ENCODE measurements at places on chromosomes 1 and 21. TPM values are rescaled to one million over a fixed set of nuclear protein-coding genes. Genes with fewer than 3 reads are reported as not detected.

DNA sequence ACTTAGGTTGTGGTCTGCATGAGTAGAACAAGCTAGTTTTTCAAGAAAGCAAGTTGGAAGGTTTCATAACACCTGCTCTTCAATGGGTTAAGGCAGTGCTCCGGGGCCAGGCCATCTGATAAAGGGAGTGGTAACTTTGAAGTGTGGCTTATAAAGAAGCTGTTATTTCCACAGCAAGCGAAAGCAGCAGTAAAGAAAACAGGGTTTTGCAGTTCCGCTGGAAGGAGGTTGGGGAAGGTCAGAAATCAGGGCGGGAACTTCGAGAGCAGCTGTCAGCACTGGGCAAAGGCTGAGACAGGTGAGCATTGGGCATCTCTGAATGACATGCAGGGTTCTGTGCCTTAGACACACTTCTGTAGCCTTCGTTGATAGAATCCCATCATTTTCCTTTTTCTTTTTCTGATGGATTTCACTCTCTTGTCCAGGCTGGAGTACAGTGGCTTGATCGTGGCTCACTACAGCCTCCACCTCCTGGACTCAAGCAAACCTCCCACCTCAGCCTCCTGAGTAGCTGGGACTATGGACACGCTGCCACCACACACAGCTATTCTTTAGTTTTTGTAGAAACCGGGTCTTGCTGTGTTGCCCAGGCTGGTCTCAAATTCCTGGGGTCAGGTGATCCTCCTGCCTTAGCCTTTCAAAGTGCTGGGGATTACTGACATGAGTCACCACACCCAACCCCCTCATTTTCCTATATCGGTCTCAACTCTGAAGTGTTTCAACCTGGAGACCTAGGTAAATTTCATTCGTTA lies 20.5 kb downstream of the TMEM51 start:
- DNase-seq = no peak

DNA sequence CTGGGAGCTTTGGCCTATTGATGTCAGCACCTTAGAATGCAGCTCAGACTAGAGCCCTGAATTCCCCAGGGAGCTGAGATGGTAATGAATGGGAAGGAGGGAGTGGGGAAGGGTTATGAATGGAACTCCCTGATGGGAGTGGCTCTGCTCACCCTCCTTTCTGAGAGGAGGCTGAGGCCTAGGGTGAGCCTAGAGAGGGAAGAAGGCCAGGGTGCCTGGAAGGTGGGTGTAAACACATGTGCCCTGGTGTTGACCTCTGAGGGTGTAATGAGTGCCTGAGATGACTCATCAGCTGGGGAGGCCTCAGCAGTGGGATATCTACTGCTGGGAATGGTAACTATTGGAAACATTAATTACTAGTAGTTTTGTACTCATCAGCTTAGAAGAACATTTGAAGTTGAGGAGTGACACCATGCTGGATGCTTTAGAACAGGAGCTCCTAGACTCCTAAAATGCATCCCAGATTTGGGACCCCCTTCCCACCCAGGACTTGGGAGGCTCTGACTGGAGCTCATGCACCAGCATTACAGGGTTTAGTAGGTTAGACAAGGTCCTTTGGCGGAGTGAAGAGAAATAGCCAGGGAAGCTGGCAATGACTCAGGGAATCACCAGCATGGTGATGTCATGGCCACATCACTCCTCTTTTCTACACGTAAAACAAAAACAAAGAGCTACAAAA lies 16.0 kb upstream of the PIGV start:
- no peak for DNase-seq

- DNase-seq = peak; percentile 59
Measured at GRCh38 chr1:84781946-84782771, 91.9 kb upstream of the SSX2IP start.

PAQR7 gene
- 13.3 TPM for total RNA-seq

FCRL2 gene
- not detected for total RNA-seq

DNAJC6 gene
- total RNA-seq = 2.0 TPM

- no peak for DNase-seq
Measured at GRCh38 chr1:69246109-69246508, 321.6 kb upstream of the LRRC7 start.

DNA sequence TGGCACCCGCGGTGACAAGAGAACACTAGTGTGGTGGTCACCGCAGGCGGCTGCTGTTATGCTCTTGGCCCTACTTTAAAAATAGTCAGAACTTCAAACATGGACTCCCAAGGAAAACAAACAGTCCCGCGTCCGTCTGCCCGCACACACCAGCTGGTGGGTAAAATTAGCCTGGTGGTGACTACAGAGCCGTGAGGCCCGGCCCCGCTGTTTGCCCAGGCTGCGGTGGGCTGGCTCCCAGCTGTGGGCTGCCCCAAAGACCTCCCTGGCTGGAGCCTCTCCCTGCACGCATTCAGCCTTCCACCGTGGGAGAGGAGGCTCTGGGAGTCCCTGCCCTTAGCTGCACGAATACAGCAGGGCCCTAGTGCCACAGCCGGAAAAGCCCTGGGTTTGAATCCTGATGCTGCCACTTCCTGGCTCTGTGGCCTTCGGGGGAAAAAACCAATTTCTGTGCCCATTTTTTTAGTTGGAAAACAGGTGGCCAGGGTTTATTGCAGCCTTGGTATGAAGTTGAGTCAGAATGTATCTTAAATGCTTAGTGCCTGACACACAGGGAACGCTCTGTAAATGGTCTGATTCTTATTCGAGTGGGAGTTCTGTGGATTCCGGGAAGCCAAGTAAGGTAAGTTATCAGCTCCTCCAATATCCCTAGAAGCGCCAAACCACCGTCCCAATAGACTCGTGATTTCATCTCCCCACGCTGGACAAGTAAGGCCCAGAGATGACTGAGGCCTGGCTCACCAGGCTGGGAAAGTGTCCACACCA lies 58.2 kb downstream of the ALPL start:
- no peak for DNase-seq

- DNase-seq = no peak
Measured at GRCh38 chr1:85062425-85063026, 14.2 kb upstream of the MCOLN3 start.

DENND4B gene
- 71.6 TPM for total RNA-seq

HES5 gene
- total RNA-seq = 90.9 TPM

DNA sequence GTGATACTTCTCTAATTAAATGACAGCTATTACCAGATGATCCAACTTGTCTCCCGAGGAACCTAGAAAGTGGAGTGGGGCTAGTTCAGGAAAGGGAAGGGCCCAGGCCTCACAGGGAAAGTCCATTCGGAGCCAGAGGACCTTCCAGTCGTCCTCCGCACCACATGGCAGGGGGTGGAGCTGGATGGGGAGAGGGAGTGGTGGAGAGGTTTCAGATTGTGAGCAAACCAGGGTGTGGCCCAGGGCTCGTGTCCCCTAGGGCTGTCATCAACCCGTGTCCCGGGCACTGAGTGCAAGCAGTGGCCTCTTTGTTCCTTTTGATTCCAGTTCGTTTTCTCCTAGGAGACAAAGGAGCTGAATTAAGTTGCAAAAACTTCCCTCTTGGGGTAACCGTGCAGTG lies 114.9 kb downstream of the HUNK start:
- DNase-seq = no peak

- DNase-seq = peak; percentile 0
Measured at GRCh38 chr1:7404046-7404742, 366.9 kb upstream of the VAMP3 start.

NTPCR gene
- 55.5 TPM for total RNA-seq

KLF17 gene
- 0.34 TPM for total RNA-seq

GRCh38 chr1:242318140-242318539 lies 206.4 kb downstream of the PLD5 start:
- no peak for DNase-seq

DNA sequence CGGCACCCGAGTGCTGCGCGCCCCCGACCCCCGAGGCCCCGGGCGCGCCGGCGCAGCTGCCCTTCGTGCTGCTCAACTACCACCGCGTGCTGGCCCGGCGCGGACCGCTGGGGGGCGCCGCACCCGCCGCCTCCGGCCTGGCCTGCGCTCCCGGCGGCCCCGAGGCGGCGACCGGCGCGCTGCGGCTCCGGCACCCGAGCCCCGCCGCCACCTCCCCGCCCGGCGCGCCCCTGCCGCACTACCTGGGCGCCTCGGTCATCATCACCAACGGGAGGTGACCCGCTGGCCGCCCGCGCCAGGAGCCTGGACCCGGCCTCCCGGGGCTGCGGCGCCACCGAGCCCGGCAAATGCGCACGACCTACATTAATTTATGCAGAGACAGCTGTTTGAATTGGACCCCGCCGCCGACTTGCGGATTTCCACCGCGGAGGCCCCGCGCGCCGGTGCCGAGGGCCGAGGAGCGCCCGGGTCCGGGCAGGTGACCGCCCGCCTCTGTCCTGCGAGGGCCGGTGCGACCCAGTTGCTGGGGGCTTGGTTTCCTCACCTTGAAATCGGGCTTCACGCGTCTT lies 49.0 kb downstream of the SIM2 start:
- peak; percentile 78 for DNase-seq

- DNase-seq = no peak
Measured at GRCh38 chr21:31370893-31371544, 27.0 kb upstream of the TIAM1 start.

PLXNA2 gene
- 37.7 TPM for total RNA-seq

DNA sequence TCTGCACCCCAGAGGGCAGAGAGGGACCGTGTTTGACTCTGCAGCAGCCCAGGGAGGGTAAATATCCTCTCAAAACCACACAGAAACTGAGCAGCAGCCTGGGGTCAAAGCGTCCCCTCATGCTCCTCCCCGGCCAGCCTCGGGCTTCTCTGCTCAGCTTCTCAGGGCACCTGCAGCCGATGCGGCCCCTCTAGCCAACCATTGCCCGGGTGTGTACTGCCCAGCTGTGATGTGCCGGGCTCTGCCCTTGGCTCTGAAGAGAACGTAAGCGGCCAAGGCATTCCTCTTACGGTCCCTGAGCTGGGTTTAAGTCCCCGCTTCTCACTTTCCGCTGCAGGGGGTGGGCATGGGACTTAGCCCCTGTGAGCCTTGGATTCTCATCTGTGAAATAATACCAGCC lies 5.5 kb downstream of the FAM131C start:
- no peak for DNase-seq

DNA sequence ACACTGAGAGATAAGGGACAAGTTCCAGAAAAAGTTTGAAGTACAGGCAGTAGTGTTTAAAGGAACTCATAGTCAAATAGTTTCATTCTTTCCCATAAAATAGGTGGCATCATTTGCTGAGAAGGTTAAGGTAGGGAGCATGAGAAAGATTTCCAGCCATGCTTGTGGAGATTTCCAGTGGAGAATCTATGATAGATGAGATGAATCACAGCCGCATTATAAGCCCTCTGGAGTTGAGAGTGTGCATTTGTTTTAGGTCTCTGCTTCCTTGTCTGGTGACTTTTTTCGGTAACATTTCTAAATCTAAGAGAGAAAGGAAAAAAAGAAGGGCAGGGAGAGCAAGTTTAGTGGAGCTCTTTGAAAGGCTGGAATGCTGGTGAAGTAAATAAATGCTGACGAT lies 108.7 kb downstream of the DISP1 start:
- DNase-seq = no peak

GRCh38 chr21:37842163-37842919 lies 73.9 kb downstream of the KCNJ6 start:
- DNase-seq = no peak

GRCh38 chr1:236018885-236019453 lies 45.9 kb downstream of the NID1 start:
- no peak for DNase-seq

GRCh38 chr1:46043458-46044017 lies 88.9 kb downstream of the PIK3R3 start:
- no peak for DNase-seq

FAM72D gene
- 6.2 TPM for total RNA-seq

CAPN8 gene
- not detected for total RNA-seq

- no peak for DNase-seq
Measured at GRCh38 chr1:50699795-50700194, 260.3 kb downstream of the FAF1 start.

- no peak for DNase-seq
Measured at GRCh38 chr1:198639671-198640143, 867 bp downstream of the PTPRC start.
